ENCODE measurements at places on chromosomes 2 and 18. TPM values are rescaled to one million over a fixed set of nuclear protein-coding genes. Genes with fewer than 3 reads are reported as not detected.

Gene GAD1
- total RNA-seq: not detected

Gene GAREM1
- 0.97 TPM for total RNA-seq

Gene QPCT
- total RNA-seq: 27.1 TPM

Gene RNF125
- total RNA-seq: under 0.01 TPM

Gene GAL3ST2
- 0.43 TPM for total RNA-seq

Gene NHEJ1
- 24.2 TPM for total RNA-seq

Gene IL36B
- total RNA-seq: not detected

Gene DLX2
- under 0.01 TPM for total RNA-seq

Gene SETBP1
- total RNA-seq: 2.6 TPM

Gene CFC1
- not detected for total RNA-seq

Gene NAT8
- total RNA-seq: not detected

Gene RNPEPL1
- 9.5 TPM for total RNA-seq

Gene AQP4
- total RNA-seq: not detected

Gene STK25
- 245 TPM for total RNA-seq

Gene EGR4
- total RNA-seq: not detected

Gene ZAP70
- not detected for total RNA-seq

Gene CCDC93
- 21.9 TPM for total RNA-seq

Gene TMEM131
- 24.5 TPM for total RNA-seq

Gene OSR1
- 2.2 TPM for total RNA-seq

Gene CRYGD
- not detected for total RNA-seq

Gene SERPINB12
- not detected for total RNA-seq

Gene ANKRD62
- total RNA-seq: not detected

Gene DES
- total RNA-seq: 35.8 TPM

Gene SCG2
- 0.97 TPM for total RNA-seq
